ENCODE measurements at places on chromosomes 5 and 9.

DNA sequence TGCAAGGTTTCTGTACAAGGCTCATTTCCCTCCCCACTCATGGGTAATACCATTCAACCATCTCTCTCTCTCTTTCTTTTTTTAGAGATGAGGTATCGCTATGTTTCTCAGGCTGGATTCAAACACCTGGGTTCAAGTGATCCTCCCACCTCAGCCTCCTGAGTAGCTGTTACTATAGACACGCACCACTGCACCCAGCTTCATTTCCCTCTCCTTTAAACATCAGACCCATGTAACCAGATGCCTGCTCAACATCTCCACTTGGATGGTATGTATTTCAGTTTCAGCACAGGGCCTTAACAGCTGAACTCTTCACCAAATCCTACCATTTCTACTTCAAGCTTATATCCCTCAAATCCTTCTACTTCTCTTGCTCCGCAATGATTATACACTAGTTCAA lies 117.4 kb downstream of the SSBP2 start:
- no peak for DNase-seq

GRCh38 chr5:163385824-163386223 lies 51.6 kb upstream of the CCNG1 start:
- no peak for DNase-seq

DNA sequence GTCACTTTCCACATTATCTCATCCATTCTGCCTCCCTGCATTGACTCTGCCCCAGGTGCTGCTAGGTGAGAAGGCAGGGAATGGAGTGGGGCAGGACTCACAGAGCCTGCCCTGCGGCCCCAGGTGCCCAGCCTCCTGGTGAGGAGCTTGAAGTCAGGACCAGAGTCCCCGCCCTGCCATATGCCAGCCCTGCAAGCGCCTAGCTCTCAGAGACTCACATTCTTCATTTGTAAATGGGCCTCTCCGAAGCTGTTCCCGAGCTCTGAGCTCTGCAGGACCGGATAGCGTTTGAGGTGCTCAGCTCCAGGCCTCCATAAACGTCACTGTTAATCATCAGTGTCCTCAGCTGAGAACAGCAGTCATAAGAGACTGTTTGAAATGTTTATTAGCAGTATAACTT lies 75.1 kb upstream of the STXBP1 start:
- DNase-seq: no peak

DNA sequence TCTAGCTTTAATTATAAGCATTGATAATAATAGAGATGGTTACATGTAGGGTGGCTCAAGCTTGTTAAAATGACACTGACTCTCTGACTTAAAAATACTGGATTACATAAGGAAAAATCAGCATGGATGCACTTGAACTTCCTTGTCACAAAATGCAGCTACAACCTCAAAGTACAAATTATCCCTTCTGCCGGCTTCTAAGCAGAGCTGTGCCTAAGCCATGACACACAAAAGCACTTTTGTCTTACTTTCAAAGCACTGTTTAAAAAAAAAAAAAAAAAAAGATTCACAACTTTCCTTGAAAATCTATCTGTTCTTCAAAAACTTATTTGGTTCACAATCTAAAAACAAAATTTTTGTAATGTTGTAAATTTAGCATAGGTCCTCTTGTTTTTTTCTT lies 36.4 kb upstream of the ZFAND5 start:
- DNase-seq: no peak

DNA sequence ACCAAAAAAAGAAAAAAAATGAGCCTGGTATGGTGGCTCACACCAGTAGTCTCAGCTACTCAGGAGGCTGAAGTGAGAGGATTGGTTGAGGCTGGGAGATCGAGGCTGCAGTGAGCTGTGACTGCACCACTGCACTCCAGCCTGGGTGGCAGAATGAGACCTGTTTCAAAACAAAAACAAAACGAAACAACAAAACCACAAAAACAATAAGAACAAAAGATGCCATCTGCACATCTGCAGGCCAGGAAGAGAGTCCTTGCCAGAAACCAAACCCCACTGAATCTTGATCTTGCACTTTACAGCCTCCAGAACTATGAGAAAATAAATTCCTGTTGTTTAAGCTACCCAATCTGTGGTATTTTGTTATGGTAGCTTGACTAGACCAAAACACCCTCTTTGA lies 207.7 kb downstream of the YTHDC2 start:
- DNase-seq: no peak

DNA sequence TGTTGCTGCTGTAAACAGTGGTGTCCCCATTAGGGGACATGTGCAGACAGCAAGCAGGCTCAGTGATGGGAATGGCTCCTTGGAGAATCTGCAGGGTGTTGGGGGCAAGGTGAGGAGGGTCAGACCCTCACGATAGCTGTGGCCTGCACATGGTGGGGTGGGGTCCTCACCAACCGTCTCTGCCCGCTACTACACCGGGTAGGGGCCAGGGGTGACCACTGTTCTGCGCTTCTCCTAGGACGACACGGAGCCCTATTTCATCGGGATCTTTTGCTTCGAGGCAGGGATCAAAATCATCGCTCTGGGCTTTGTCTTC lies 4.9 kb downstream of the CACNA1B start:
- DNase-seq: no peak

All from activated CD4-positive, alpha-beta T cell treated with anti-CD3 and anti-CD28 coated beads, Interleukin-2, Interleukin-4, amounts not matched to agents 100 ng/mL and 50 ng/mL, durations not matched to agents 16 hours and 8 hours (primary cell).